ENCODE measurements at places on chromosomes 4 and X. TPM values are rescaled to one million over a fixed set of nuclear protein-coding genes. Genes with fewer than 3 reads are reported as not detected.

DNA sequence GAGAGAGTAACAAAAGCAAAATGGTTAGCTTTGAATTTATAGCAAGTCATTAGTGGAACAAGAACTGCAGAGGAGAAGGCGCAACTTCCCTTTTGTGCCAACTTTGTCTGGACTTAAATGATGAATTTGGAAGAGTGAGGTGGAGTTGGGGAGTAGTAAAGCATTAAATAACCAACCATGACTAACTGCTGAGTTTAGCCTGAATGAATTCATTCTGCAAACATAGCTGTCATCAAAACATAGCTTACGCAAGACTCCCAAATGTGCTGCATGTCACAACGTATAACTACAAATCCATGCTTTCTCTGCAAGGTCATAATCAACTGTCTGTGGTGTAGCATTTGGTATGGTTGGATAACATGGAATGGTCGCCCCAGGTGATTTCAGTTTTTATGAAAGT, 75.9 kb upstream of the RPL34 start:
- H3K27ac ChIP-seq: no peak overlapping the region
- no peak overlapping the region for H3K4me3 ChIP-seq
- DNase-seq: no peak

TEC gene
- total RNA-seq: 3.5 TPM

GRCh38 chr4:128025319-128025718, 35.8 kb upstream of the LARP1B start:
- no peaks in the 10 kb centered on the region for H3K4me1 ChIP-seq
- H3K4me3 ChIP-seq: no peak overlapping the region
- peaks cover 34% of the 10 kb centered on the region for H3K36me3 ChIP-seq

GRCh38 chr4:14152834-14153519, 525.5 kb upstream of the BOD1L1 start:
- peaks cover 14% of the 10 kb centered on the region for H3K27me3 ChIP-seq
- H3K27ac ChIP-seq: no peak overlapping the region
- no peaks in the 10 kb centered on the region for H3K4me1 ChIP-seq
- no peak for DNase-seq

DNA sequence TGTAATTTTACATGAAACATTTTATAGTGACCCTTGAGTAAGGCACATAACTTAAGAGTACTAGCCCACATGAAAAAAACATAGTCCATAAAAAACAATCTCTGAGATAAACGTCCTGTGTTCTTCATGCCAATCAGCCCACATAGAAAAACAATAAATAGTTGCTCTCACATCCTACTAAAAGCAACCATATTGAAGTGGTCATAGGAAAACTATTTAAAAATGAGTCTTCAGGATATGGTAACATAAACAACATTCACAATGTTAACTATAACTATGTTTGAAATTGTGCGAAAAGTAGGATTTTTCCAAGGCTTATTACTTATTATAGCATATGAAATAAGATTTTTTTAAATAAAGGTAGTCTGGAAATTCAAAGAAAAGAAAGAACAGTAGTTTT, 77.1 kb upstream of the EPHA5 start:
- no peaks in the 10 kb centered on the region for H3K36me3 ChIP-seq
- H3K4me3 ChIP-seq: no peak overlapping the region
- no peaks in the 10 kb centered on the region for H3K27me3 ChIP-seq
- DNase-seq: no peak

DNA sequence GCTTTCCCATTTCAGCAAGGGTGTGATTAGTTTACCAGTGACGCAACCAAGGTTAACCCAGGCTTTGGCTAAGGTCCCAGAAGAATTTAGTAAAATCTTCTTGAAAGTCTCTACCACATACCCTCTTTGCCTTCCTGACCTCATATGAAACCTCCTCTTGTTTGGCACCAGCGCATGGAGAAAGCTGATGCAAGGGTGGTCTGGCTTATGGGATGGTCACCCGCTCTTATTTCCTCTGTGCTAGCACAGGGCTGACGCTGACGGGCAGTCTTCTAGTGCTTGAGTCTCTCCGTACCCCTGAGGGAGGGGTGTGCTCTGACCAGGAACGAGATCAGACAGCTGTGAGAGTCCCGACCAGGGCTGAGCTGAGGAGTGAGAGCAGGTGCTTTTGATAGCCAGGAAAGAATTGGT, 137.6 kb downstream of the TENM3 start:
- H3K4me1 ChIP-seq: peaks cover 23% of the 10 kb centered on the region
- H3K36me3 ChIP-seq: peaks cover 12% of the 10 kb centered on the region
- no peak overlapping the region for H3K4me3 ChIP-seq

- H3K36me3 ChIP-seq: no peaks in the 10 kb centered on the region
- peaks cover 52% of the 10 kb centered on the region for H3K4me1 ChIP-seq
- no peak overlapping the region for H3K4me3 ChIP-seq
- peak overlapping the region; percentile 92 for H3K27ac ChIP-seq
- H3K27me3 ChIP-seq: no peaks in the 10 kb centered on the region
Observed at GRCh38 chr4:10175626-10176025, 59.0 kb upstream of the WDR1 start.
